ENCODE measurements at places on chromosomes 3 and 15.

GRCh38 chr15:41429003-41429890 is 12.4 kb downstream of the RTF1 start:
- DNase-seq: no peak

GRCh38 chr15:66001042-66001441 is 131.8 kb downstream of the RAB11A start:
- DNase-seq: no peak

- no peak for DNase-seq
These were observed 15.4 kb downstream of the NR2C2 start for GRCh38 chr3:14962762-14963161.

DNA sequence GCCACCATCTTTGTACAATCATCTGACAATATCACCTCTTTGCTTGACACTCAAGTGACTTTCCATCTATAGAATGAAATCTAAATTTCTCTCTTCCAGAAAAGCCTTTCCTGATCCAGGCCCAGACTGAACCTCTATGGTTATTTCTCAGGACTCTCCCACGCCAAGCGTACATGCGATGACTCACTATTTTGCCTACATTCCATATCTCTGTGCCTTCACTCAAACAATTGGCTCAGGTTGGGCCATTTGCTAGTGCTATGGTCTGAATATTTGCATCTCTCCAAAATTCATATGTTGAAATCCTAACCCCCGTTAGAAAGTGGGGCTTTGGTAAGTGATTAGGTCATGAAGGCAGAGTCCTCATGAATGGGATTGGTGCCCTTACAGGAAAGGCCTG is 43.9 kb downstream of the ST3GAL6 start:
- DNase-seq: no peak

DNA sequence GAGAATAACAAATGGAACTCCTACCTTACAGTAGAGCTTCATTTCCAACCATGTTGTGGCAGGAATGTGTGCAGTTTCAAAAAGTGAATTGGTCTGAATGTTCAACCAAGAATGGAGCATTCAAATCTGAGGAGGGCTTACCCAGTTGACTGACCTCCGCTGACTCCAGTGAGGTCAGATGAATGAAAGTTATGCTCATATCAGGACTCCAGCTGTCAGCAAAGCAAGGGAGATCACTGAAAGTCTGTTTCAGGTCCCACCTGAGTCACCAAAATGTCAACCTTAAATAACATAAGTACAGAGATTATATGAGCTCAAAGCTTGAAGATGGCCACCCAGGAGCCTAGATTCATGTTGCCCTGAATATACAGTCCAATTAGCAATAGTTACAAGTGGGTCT is 473.5 kb downstream of the RBMS3 start:
- no peak for DNase-seq

DNA sequence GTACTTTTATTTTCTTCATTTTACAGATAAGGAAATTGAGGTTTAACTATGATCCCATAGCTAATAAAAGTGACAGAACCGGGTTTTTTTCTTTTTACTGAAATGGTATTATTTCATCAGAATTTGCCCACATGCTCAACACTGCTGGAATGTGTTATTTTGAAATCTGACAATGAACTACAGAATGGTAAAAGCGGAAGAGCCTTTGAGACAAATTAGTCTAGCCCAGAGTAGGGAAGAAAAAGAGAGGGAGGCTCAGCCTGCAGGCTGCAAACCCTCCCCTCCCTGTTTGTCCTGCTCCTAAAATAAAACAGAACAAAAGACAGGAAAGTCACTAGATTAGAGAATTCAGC is 100.3 kb upstream of the LIPC start:
- DNase-seq: no peak

DNA sequence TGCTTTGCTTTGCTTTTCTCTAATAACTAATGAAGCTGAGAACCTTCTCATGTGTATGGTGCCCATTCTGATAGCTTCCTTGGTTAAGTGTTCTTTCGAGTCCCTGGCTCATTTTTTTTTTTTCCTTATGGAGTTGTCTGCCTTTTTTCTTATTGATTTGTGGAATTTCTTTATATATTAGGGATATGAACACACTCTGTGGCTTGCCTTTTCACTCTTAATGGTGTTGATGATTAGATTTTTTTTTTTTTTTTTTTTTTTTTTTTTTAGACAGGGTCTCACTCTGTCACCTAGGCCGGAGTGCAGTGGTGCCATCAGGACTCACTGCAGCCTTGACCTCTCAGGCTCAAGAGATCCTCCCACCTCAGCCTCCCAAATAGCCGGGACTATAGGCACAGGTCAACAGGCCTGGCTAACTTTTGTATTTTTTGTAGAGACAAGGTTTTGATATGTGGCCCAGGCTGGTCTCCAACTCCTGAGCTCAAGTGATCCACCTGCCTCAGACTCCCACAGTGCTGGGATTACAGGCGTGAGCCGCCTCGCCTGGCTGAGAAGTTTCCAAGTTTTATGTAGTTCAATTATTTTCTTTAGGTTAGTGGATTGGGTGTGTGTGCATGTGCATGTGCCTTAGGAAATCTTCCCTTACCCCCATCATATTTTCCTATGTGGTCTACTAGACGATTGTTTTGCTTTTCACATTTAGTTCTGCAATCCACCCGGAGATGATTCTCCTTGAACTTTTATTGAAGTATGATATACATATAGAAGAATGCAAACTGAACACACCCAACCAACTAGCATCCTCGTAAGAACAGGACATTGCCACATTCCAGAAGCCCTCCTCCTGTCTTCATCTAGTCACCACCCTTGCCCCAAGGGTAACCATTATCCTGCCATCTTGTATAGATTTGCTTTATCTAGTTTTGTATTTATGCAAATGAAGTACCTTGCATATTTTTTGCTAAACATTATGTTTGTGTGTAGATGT is 1.7 kb upstream of the SNRPA1 start:
- DNase-seq: no peak

DNA sequence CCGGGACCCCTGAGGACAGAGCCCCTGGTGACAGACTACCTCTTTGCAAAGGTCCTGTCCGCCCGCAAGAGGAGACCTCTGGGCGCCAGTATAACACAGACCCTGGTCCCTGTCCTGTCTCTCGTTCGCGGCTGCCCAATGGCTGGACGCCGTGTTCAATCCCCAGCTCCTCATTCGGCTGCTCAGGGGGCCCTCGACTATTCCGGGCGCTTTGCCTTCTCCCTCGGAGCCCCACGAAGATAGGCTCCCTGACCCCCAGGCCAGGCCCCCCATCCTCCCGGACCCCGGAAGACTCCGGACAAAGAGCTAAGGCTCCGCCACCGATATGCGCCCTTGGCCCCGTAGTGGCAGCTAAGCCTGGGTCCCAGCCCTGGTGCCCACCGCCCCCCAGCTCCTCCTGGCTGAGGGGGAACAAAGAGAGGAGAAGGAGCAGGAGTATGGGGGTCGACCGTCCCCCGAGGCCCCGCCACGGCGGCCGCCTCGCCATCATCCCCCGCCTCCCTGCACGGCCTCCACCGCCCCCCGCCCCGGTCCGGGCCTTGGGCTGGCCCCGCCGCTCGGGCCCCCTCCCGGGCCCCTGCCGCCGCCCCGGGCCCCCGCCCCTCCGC is 437 bp downstream of the CELSR3 start:
- no peak for DNase-seq

DNA sequence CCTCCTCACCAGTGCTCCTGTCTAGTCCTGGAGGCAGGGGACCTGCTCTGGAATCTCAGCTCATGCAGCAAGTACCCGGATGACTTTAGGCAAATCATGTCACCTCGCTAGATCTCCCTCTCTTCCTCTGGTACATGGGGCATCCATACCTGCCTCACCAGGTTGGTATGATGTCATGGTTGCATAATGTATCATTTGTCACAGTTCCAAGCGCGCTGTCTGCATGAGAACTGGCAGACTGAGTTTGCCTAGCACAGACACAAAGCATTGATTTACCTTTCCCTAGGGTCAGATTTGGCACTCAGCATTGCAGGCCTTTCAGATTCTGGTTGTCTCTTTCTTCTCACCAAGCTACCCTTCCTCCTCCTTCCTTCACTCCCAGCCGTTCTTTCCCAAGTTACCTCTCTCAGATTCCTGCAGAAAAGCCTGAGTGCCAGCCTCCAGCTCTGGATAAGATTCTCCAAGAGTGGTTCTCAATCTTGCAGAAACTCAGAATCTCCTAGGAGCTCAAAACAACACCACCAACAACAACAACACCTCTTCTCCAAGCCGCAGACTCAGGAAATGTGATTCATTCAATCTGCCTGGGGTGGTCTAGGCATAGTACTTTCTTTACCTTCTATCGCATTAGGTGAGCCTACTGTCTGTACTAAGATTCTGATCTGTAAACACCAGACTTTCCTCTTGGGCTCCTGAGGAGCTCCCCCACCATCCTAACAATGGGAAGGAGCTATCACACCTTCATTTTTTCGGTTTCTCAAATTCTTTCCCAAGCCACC is 29.5 kb downstream of the FAM43A start:
- DNase-seq: no peak

DNA sequence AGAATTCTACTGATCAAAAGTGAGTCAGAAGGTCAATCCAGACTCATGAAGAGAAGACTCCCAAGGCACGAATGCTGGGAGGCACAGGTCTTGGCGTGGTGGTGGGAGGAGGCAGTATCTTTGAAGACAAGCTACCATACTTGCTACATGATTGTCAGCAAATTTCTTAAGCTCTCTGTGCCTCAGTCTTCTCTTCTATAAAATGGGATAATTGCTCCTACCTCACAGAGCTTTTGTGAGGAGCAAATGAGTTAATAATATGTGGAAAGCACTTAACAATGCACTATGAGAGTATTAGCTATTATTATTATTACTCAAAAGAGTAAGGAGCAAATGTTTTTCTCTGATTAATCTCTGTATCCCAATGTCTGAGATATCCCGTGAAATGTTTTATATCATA is 36.2 kb downstream of the EHD4 start:
- DNase-seq: no peak

DNA sequence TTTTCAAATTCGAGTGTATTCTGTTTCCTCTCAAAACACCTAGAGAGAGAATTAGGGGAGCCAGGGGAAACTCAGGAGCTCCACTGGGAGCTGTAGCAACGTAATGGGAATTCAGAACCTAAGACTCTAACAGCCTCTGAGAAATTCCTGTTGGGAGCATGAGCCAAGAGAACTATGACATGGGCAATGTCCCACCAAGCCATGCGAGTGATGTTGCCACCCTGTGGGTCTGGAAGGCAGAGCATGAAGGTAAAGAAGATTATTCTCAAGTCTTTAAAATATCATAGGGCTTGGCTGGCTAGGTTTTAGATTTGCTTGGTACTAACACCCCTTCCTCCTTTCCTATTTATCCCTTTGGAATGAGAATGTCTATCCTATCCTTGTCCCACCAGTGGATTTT is 392.6 kb upstream of the ADAMTS9 start:
- DNase-seq: no peak

DNA sequence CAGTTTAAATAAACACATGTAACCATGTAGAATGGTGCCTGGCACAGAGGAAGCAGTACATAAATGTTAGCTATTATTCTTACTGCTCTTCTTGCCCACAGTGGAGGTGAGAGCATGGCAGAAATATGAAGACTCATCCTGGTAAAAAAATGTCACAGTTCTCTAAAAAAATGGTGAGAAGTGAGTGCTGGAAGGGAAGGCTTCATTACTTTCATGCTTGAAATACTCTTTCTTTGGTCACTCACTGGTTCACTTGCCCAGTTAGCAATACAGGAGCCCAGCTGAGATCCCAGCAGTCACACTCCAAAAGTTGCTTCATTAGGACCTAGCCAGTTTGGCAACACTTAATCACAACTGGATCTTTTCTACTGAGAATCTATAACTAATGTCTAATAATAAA is 1017.2 kb downstream of the TUSC7 start:
- DNase-seq: no peak

DNA sequence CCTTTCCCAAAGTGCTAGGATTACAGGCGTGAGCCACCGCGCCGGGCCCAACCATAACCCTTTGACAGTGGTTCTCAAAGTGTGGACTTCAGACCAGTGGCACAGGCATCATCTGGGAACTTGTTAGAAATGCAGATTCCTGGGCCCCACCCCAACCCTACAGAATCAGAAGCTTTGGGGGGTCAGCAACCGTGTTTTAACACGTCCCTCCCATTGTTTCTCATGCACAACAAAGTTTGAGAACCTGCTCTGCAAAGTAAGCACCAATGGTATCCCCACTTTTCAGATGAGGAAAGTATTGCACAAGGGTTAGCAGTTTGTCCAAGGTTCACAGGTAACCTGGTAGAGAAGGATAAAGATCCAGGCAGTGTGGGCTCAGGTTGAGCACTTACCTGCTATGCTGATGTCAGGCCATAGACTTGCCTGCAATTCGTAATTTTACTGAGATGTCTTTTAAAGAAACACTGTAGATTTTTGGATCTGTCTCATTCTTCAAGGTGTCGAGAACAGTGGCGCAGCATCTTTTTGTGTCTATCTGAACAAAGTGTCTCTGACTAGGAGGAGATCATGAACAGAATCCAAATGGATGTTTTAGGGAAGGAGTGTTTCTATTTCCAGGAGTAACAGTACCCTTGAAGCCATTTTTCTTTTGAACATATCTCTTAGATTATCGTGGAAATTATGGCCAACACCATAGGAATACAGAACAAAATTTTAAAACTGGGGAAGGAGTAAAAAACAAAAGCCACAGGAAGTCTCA is 2.5 kb downstream of the GXYLT2 start:
- DNase-seq: no peak

DNA sequence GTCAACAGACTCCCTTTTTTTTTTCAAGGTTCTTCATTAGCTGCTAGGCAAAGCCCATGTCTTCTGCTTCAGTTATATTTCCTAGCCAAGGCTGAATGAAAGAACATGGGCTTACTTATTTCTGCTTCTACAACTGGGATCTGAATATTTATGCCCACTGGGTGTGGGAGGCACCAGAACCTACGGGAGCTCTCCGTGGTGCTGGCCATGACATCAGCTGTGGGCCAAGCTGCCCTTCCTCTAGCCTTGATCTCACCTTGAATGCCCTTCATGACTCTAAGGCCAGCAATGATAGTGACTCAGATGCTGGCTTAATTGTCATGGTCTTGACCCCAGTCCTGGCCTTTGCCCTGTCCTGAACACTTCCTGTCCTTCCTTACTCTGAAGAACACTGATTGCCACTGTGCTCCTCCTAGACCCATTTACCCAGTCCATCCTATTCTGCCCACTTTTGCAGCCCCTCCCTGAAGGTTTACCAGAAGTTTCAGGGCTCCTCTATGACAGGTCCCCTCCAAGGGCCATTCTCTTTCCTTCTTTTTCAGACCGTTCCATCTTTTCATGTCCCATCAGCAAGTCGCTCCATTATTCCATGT is 32.8 kb upstream of the PRR20G start:
- DNase-seq: no peak

GRCh38 chr3:193974671-193975535 is 161.0 kb upstream of the HES1 start:
- DNase-seq: peak; percentile 19

DNA sequence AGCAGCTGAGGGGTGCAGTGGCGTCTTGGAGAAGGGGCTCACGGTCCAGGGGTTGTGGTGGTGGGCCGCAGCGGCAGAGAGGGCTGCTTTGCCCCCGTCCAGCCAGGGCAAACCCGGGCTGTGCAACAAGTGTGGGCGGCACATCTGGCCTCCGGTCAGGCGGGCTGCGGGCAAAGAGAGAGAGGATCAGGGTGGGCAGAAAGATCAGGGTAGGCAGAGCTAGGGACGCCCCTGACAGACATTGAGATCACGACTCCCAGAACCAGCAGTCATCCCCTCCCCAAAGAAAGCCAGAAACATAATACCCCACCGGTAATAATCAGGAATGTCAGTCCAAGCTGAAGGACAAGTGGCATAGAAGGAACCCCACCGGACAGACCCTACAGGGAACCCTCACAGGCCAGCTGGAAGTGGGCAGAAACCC is 6.8 kb downstream of the GATA2 start:
- DNase-seq: no peak

- peak; percentile 26 for DNase-seq
These were observed 2.8 kb upstream of the ISG20 start for GRCh38 chr15:88636050-88636449.
